Mammary epithelial cell (primary cell): ENCODE measurements at places on chromosomes 4 and X. TPM values are rescaled to one million over a fixed set of nuclear protein-coding genes. Genes with fewer than 3 reads are reported as not detected.

Gene ARX
- not detected for total RNA-seq

Gene KANTR
- 8.0 TPM for total RNA-seq

Gene FGFBP2
- not detected in 2 replicates for total RNA-seq

Gene FAM120C
- 3.5 TPM for total RNA-seq

Gene DAPP1
- total RNA-seq, result 54.8 and 85.2 TPM in 2 replicates

Gene SYTL4
- 1.2 and 4.2 TPM in 2 replicates for total RNA-seq

DNA sequence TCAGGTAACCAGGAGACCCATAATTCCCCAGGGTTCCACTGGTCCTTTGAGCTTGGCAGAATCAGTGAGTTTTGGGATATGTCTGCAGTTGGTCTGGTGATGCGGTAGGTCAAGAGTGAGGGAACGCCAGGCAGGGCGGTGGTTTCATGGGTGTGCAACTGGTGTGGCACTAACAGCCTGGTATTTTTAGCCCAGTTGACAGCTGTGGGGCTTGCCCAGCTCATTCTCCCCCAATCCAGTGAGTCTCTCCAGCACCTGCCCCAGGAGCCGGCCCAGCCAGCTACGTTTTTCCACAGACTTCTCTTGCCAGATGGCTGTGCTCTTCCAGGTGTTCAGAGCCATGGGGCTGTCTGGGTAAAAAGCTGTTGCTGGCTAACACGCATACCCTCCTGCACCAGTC, 1019.9 kb downstream of the CCSER1 start:
- DNase-seq, result no peak

DNA sequence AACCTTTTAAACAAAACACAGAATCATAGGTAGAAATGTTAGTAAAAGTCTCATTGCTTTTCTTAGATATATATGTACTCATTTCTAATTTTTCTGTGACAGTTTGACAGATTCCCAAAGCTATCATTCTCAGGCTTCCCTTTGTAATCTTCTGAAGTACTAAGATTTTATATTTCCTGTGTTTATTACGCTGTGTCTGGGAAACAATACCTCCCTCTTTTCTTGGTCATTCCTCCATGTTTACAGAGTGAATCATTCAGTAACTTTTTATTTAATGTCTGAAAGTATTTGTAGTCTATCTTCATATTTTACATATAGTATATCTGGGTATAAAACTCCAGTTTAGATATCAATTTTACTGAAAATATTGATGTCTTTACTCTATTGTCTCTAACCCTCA, 1826.3 kb upstream of the IGFBP7 start:
- DNase-seq, result no peak

GRCh38 chr4:52037689-52038102, 403 bp downstream of the SGCB start:
- peak; percentile 31 for DNase-seq

GRCh38 chr4:184764601-184765000, 30.7 kb upstream of the CENPU start:
- DNase-seq, result no peak

GRCh38 chrX:53072418-53073114, 9.6 kb upstream of the TSPYL2 start:
- no peak for DNase-seq

GRCh38 chr4:3712936-3713335, 53.2 kb upstream of the ADRA2C start:
- no peak for DNase-seq

DNA sequence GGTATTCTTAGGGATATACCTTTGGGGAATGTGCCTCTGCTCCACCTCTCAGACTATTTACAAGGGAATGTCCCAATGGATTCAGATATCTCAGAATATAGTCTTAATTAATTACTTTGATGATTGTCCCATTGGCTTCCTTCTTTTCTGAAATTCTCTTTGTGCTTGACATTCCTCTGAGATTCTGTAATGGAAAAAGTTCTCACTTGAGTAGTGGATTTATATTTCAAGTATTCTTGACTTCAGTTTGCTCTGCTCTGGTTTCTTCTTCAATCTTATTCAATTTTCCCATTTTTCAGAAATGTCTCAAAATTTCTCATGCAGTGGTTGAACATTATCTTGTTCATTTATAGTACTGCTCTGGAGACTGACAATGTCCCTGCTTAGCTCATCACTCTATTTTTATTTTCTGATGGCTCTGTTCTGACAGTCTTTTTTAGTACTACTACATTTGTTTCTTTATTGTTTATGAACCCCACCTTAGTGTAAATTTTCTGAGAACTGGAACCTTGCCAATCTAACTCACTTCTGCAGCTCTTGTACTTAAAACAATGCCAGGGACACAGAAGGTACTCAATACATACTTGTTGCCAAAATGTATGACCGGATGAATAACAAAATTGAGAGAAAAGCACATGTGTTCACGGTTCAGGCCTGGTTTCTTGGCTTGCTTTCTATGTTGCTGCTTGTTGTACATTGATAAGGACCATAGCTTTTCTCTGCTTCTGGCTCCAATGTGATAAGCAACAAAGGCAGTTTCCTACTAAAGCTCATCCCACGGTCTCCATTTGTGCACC, 471.7 kb downstream of the GASK1B start:
- no peak for DNase-seq

GRCh38 chr4:25155947-25156346, 4.3 kb downstream of the SEPSECS start:
- DNase-seq, result no peak

- no peak for DNase-seq
Observed at GRCh38 chr4:77703666-77704065, 98.0 kb downstream of the CXCL13 start.

GRCh38 chrX:143429811-143430210, 87.5 kb downstream of the SPANXN3 start:
- DNase-seq, result no peak

GRCh38 chr4:42280327-42281095, 116.8 kb upstream of the SHISA3 start:
- DNase-seq, result no peak

DNA sequence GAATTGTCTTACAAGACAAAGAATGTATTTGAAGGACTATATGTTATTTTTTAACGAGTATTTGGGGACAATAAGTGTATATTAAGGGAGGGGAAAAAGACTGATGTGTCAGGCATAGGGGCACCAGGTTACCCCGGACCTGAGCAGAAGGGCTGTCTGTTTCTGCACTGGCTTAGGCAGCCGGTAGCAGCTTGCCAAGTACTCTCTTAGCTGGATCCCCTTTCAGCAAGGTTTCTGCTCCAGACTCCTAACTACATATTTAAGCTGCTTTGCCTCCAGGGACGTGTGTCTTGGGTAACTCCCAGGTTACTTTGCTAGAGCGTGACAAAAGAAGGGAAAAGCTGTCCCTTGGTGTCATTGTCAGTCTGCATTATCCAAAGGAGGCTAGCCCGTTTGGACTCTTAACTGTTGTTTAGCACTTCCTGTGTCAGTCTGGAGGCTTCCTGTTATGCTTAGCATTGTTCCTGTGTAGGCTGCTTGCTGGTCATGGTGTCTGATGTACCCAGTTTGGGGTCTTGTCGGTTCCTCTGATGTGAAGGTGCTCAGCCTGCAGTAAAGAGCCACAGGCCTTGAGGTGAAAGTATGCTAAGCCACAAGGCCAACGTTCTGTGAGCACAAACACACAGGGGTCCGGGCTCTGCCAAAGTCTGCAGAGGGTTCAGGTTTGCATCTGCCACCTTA, 11.6 kb downstream of the CXCR3 start:
- no peak for DNase-seq

DNA sequence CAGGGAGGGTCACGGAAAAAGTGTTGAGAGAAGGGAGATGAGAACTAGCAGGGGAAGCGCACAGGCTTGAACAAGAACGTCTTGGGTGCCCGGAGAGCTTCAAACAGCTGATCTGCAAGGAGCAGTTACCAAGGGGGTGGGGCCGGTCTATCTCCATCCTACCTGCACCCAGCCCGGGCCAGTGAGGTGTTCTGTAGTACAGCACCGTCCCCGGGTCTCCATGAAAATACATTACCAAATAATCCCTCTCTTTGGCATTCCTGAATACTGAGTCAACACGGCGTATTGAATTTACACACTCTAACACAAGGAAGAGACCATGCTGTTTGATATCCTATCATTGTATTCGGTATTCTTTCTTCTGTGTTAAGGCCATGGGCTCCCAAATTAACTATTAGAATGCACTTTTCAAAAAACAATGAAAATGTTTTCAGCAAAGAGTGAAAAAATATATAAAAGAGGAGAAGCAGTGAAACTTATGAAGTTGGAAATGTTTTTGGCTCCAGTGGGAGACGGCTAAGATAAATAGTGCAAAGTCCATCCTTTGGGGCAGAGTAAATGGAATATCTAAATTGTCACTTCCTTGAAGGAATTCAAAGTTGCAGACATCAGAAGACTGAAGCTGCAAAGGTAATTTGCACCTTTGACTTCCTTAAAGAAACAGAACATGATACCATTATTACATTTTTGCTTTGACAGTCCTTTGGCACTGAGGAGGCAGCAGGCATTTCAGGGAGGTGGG, 90.3 kb downstream of the DHRSX start:
- no peak for DNase-seq

DNA sequence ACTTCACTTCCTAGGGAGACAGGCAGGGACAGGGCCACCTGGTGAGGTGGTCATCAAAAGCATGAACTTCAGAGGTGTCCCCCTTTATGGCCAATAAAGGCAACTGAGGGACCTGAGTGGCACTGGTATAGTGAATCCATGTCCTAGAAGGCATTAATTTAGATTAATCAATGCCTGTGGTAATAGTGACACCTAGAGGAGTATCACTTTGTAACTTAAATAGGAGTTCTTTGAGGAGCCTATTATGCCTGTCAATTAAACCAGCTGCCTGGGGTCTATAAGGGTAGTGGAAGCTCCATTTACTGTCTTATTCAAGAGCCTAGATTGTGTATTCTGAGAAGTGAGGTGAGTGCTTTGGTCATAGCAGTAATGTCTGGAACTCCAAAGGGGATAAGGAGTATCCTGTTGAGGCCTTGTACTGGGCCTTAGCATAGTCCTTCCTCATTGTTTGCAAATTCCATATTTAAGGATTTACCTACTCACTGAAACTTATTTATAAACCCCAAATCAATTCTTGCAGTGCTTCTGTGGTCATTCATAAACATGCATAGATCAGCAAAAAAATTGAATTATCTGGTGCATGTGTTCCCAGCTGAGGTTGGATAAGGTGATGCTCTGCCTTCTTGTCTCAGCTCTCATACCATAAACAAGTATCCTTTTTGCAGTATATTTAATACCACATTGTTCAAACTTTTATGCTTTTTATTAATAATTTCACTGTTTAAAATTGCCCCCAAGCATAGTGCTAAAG, 213.8 kb upstream of the RADX start:
- peak; percentile 12 for DNase-seq

DNA sequence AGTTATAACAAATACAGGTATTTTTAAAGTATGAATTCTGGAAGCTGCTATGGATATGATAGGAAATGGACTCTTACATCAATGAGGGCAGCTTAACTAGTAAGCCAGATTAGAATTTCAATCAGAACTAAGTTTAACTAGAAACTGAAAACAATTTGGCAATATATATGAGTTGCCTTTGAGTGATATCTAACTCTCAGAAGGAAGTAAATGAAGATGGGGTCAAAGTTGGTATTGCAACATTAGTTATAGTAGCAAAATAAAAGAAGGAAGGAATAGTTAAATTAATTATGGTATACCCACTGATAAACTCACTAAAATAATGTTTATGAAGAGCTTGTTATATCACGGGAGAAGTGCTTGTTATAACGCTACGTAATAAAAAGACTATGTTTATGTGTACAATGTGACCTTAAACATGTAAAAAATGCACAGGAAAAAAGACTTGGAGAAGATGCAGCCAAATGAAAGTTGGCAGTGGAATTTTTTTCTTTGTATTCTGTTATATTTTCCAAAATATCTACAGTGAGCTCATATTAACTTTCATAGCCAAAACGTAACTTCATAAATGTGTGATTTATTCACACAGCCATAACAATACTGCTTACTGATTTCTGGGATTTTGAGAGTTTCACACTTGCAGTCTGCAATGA, 34.5 kb downstream of the PHKA2 start:
- no peak for DNase-seq

DNA sequence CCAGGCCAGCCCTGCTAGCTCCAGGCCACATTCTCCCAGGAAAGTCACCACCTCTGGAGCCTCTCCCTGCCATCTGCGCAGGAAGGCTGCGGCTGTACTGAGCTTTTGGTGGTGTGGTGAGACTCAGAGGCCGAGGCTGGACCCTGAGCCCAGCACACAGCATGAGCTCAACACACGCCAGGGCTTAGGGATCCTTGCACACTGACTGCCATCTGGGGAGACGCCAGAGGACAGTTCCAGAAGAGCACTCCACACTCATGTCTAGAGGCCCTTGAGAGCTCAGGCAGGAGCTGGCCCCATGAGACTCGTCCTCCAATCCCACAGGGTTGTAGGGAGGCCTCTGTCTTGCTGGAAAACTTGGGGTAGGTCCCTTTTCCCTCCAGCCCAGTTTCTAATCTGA, 40.6 kb downstream of the ABLIM2 start:
- DNase-seq, result no peak

GRCh38 chr4:101348367-101348827, 1.1 kb upstream of the PPP3CA start:
- peak; percentile 40 for DNase-seq

DNA sequence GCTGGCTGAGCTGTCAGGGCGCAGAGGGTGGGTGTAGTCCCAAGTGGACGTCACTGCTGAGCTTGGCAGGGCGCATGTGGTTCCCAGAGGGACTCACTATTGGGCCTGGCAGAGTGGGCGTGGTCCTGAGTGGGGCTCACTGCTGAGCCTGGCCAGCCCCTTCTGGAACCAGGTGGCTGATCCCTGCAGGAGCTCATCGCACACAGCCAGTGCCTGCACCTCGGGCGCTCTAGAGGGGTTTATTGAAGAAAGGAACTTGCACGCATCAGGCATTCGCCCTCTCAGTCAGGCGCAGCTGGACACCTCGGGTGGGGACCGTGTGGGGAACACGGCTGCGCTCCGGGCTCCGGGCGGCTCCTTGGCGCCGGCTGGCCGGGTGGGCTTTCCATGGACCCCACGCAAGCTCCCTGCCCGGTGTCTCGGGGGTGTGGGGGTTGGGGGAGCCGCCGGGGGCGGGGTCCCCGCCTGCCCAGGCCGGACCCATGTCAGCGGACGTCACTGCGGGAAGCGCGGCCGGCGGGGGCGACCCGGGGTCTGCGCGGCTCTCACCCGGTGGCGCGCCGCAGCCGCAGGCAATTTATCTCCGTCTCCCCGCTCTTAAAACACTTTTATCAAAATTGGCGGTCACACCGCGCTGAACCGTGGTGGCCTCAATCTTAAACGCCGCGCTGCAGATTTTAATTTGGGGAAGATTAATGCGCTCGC, 65.4 kb upstream of the NKX1-1 start:
- no peak for DNase-seq

DNA sequence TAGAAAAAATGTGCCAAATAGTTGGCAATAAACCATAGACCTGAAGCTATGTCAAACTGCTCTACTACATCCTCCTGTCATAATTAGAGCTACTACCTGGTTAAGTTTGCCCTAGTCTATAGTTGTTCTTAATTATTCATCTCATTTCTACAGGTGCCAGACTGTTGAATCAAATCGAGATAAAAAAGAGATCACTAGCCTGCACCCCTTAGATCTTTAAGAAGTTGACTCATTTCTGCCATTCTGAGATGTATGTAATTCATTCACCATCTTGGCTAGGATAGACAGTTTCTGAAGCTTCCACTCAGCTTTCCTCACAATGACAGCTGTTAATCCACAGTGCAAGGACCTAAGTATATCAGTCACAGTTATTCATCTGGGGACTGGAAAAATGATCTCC, 452.1 kb upstream of the BOD1L1 start:
- DNase-seq, result no peak
